Amniotic epithelial cell (primary cell): ENCODE measurements at places on chromosomes 5 and 9.
A peak's percentile ranks its signal among the peaks of the same experiment; 100 is the strongest.

- no peak for DNase-seq
Measured at GRCh38 chr9:85213650-85214607, 527.8 kb downstream of the AGTPBP1 start.

DNA sequence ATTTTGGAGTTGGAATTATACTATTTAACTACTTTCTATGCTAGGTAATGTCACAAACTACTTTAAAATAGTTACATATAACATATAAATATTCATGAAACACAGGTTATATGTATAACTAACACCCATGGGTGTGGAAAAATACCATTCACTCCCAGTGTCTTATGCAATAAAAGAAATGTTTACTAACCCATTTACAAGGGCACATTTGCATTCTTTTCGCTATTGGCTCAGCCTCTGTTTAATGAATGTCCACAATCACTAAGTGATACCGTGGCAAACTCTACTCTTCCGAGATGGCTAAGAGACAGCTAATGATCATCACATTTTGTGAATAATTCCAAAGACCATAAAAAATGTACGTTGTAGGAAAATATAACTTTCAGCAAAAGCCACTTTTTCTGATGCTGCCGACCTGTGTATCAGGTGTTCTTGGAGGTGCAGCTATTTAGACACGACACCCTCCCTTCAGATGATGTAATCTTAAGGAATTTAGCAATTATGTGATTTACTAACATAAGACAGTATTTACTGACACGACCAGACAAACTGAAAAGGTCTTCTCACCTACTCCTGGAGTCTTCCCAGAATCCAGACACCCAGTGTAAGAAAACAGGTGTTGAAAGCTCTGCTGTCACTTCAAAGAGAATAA is 121.7 kb upstream of the FAM120A start:
- DNase-seq: no peak

GRCh38 chr9:36102742-36103495 is 33.6 kb upstream of the GLIPR2 start:
- DNase-seq: peak; percentile 94

GRCh38 chr5:14767735-14768507 is 103.4 kb downstream of the OTULIN start:
- no peak for DNase-seq

DNA sequence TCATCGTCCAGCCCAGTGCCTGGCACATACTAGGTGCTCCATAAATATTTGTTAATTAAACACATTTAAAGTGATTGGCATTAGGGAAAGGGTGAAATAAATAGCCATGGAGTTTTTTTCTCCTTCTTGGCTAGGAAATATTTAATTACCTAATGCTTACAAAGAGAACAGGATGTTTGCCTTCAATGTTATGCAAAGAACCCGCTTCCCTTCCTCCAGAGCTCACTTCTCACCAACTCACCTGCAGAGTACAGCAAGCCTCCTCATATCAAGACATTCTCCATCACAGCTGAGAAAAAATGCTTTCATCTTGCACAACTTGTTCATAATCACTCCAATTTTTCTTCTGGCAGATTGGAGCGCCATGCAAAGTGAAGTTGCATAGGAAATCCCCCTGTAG is 161.7 kb upstream of the STK32A start:
- DNase-seq: no peak
